ENCODE measurements at places on chromosomes 6 and 20. TPM values are rescaled to one million over a fixed set of nuclear protein-coding genes. Genes with fewer than 3 reads are reported as not detected.

GRCh38 chr6:19297880-19298279, 539.3 kb upstream of the ID4 start:
- DNase-seq = no peak

- DNase-seq = no peak
Measured at GRCh38 chr6:139640921-139641320, 266.5 kb upstream of the CITED2 start.

GRCh38 chr20:40009542-40009941, 679.5 kb downstream of the MAFB start:
- no peak for DNase-seq

GRCh38 chr6:85640821-85641220, 1.9 kb downstream of the SYNCRIP start:
- no peak for DNase-seq

- DNase-seq = no peak
Measured at GRCh38 chr20:49478266-49478665, 4.2 kb downstream of the KCNB1 start.

- no peak for DNase-seq
Measured at GRCh38 chr6:26602262-26602661, 5.5 kb downstream of the ABT1 start.

- DNase-seq = no peak
Measured at GRCh38 chr20:12262747-12263146, 345.1 kb downstream of the BTBD3 start.

Gene HLA-DMA
- 57.0 TPM for total RNA-seq

Gene SRSF12
- 0.36 TPM for total RNA-seq

Gene KCNQ2
- total RNA-seq = 0.76 TPM

DNA sequence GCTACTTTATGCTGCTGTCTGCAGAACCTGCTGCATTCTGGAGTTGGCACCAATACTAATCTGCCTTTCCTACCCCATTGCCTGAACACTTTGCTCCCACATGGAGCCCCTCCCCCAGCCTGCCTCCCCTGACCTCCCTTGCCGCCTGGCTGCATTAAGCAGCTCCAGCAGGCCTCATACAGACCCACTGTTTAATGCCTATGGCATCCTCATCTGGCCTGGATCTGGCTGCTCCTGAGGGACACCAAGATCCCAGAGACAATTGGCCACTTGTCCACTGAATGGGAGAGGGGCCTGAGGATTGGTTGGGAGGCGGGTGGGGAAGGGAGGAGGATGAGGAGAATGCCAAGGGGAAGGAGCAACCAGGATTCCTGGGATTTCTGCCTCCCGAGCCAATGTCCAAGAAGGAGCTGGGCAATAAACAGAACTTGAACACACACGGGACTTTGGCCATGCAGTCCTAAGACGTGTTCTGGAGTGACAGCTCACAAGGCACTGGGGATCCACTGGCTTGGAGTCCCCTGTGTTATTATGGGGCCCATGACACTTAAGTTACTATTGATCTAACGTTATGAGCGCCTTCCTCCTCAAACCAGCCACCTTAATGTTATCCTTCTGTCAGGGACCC, 10.4 kb upstream of the KCNK5 start:
- DNase-seq = no peak

DNA sequence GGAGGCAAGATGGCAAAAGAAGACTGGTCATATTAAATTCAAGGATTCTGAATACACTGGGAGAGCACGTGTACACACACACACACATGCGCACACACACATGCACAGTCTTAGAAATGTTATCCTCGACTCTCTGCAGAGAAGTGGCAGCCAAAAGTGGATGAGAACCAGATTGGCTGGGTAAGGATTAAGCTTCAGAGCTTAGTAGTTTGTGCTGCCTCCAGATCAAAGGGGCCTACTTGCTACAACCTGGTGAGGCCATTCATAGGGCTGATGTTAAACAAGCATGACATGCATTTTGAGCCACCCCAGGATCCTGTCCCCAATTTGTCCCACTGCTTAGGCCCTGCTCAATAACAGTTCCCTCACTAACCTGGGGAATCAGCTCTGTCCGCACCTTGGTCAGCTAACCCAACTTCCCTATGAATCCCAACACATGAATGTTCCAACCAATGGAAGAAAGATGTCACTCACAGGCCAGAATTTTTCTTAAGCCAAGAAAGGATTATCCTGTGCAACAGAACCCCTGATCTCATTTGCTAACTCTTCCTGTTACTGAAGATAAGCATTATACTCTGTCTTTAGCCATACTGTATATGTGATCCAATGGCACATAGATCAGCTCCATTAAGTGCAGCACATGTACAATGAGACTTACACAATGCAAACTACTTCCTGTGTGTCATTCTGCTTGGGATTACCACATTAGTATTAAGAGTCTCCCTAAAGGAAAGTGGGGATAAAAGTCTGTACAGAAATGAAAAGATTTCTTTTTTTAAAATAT, 31.0 kb downstream of the TOMM6 start:
- no peak for DNase-seq

GRCh38 chr6:117549611-117550010, 52.7 kb downstream of the GOPC start:
- DNase-seq = no peak

Gene ZNF184
- 6.3 TPM for total RNA-seq

DNA sequence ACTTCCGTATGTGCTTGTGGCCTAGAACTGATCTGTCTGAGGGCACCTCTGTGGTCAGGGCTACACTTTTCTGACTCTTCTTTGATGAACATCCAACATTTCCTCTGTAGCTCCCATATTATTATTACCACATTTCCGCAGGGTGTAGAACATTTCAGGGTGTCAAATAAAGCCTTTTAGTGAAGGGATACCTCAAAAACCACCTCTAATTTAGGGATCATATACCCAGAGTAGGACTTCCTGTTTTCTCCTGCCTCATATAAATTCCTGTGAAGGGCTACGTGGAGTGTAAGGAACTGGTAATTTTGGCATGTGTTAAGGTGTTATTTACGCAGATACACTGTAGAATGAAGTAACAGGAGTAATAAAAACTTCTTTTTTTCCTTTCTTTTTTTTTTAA, 5.5 kb upstream of the MUC22 start:
- no peak for DNase-seq

Gene TNFRSF6B
- 6.9 TPM for total RNA-seq

DNA sequence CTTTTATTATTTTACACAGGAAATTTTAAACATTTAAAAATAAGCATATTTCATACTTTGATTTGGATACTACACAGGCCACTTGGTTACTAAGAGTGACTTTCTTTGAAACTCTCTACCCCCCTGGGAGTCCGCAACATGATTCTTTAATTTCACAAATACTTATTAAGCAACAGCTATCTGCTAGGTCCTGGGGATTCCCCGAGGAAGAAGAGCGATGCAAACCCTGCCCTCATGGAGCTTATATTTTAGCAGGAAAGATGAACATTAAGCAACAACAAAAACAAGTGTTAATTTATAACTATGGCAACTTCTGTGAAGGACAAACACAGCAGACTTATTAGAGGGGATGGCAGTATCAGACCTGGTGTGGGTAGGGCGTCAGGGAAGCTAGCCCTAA, 3.9 kb upstream of the ADTRP start:
- DNase-seq = no peak

Data from suprapubic skin (tissue), 4 donors.